Ecto neural progenitor cell (in vitro differentiated cells): ENCODE measurements at places on chromosomes 11 and 22.

DNA sequence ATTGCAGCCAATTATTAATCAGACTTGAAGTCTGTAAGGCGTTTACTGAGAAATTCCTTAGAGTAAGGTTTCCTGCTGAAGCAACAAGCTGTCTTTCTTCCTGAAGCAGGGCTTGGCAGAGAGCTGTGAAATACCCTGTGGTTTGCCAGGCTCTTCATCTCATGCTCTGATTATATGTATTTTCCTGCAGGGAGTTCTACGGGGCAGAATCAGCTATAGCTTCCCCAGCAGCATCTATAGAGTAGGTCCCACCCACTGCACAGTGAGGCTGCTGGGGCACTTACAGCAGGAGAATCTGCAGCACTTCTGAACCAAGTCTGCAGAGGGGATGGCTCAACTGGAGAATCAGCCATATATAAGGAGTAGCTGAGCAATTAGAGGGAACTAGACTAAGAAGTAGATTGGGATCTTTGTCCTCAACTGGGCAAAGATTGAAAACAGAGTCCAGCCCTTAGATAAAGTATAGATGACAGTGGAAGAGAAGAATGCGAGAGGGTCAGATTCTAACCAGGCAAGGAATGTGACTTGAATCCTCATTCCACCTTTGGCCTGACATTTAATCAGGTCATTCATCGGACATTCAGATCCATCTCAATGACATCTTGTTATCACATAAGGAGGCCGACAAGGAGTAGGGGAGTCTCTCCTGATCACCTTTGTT, 37.6 kb downstream of the CNTF start:
- DNase-seq: no peak

DNA sequence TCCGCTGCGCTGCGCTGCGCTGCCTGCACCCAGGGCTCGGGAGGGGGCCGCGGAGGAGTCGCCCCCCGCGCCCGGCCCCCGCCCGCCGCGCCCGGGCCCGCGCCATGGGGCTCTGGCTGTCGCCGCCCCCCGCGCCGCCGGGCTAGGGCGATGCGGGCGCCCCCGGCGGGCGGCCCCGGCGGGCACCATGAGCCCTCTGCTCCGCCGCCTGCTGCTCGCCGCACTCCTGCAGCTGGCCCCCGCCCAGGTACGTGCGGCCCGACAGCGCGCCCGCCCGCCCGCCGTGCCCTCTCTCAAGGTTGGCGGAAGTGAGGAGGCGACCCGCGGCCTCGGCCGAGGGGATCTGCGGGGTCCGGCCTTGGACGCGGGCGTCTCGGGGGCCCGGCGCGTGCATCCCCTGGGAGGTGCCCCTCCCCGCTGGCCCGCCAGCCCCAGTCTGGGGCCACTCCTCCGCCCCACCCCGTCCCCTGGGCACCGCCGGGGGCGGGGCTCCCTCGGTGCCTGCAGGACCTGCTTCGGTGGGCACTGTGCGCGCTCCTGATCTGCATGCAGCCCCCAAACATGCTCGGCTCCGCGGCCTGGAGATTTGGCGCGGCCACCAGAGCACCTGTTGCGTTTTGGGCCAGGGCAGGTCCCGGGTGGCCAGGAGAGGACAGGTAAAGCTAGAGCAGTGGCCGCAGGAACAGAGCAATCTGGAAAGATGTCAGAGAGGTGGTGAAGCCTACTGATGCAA, 429 bp downstream of the VEGFB start:
- DNase-seq: no peak

DNA sequence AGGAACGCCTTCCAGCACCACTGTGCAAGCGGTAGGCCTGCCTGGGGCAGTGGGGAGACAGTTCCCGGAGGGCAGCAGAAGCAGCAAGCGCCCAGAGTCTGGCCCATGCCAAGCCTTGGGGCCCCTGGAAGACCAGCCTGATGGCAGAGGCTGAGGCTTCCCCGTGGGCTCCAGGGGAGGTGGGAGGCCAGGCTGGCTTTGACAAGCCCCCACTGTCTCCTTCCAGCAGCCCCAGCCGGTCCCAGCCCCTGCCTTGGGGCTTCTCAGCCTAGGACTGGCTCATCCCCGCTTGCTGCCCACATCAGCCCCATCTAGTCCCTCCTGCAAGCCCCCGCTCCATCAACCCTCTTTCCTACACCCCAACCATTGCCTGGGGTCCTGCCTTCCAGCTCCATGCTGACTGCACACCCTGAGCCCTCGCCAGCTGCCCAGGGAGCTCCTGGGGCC, 46.7 kb downstream of the IGF2 start:
- no peak for DNase-seq

DNA sequence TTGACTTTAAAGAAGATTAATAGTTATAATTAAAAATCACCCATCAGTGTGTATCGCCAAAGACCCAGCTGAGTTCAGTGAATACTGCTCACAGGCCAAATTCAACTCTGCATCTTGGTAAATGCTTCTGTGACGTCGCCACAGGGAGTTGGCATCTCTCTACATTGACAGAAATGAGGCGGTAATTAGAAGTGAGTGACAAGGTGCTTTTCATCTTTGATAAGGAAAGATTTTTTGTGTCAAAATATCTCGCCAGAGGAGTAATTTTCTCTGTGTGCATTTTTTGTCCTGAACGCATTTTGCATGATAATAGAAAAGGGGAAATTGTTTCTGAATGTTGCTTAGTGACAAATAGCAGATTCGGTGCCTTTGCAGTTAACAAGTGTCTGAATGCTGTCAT, 345.8 kb downstream of the CNTN5 start:
- no peak for DNase-seq

GRCh38 chr11:87660926-87661660, 514.1 kb downstream of the RAB38 start:
- DNase-seq: no peak

DNA sequence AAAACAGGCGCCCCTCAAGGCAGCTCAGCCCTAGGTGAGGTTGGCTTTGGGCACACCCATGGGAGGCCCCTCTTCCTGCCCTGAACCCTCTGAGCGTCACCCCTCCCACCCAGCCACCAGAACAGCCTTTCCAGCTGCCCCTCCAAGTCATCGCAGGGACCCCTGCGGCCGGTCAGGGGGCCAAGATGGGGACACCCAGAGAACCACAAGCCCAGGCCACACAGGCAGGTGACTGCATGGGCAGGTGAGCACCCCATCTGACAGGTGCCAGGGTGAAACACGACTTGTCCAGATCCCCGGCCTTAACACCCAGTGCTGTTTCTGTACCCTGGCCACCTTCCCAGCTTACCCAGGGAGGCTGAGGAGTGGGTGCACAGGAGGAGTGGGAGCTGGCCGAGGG, 24.6 kb upstream of the GRAMD4 start:
- no peak for DNase-seq

DNA sequence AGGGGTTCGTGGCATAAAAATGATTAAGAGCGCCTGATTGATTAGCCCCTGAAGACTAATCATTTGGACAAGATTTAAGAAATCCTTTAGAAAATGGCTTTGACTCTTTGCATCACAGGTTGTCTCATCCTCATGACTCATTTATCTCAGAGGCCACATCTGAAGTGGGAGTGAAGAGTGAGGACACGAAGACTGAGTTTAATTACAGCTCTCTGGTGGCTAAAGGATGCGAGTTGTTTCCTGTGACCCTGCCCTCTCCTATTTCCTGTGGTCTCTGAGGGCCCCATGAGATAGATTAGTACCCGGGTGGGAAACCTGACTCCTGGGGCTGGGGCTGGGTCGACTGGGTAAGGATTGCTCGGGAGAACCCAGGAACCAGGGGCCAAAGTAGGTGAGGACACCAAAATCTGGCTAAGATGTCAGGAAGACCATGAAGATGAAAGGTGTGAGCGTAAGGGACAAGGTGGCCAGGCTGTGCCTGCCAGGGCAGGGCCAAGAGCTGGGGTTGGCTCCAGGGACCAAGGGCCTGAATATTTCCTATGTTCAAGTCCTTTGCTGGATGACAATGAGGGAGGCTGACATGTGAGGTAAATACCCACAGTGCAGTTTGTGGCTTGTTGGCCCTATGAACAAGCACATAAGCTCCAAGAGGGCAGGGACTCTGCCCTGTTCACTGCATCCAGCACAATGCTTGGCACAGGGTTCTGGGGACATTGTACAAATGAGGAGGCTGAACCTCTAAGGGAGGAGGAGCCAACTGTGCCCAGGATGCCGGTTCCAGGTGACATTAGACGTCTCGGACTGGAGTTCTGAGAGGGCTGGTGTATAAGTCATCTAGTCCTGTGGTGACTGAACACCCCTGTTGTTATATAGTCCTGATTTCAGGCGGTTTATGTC, 3.6 kb downstream of the OTOG start:
- DNase-seq: no peak

- DNase-seq: no peak
These were observed 40.1 kb upstream of the LYVE1 start for GRCh38 chr11:10608584-10608983.

DNA sequence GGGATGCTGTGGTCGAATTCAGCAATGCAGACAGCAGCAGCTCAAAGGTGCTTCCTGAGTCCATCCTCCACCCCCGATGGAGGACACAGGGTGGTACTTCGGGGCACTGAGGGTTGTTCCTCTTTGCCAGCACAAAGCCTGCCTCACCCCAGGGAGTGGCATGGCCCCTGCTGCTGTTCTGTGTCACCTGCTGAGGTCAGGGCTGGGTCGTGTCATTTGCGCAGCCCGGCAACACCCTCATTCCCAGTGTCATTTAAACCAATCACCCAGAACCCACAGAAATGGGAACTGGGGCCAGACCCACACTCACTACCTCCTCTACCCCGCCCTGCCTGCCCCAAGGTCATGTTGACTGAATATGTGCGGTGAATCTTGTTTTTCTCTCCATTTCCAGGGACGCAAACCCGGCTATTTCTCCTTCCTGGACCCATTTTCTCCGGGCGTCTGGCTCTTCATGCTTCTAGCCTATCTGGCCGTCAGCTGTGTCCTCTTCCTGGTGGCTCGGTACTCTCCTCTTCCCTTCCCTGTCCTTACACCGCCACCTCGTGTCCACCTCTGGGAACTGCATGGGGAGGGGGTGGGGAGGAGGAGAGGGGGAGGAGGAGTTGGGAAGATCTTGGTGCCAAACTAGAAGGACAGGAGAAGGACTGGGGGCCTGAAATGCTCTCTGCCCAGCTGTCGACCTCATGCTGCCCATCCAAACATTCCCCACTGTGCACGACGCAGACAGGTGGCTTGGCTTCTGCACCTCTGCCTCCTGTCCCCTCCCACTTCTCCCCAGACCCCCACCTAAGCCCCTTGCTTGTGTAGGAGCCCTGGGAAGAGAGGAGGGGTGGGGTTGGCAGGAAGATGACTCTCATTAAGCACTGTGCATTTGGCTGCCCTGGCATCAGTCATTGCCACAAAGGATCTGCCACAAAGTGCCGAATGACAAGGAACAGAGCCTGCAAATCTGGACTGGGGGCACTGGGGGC, 71.2 kb upstream of the TBCEL start:
- DNase-seq: peak; percentile 90
